ENCODE measurements at places on chromosomes 6 and 20. TPM values are rescaled to one million over a fixed set of nuclear protein-coding genes. Genes with fewer than 3 reads are reported as not detected.

The MAPK13 gene
- 47.3 TPM for total RNA-seq

The ARMH2 gene
- not detected for total RNA-seq

The ECT2L gene
- total RNA-seq = not detected

The FITM2 gene
- 5.2 TPM for total RNA-seq

The ADGRB3 gene
- not detected for total RNA-seq

DNA sequence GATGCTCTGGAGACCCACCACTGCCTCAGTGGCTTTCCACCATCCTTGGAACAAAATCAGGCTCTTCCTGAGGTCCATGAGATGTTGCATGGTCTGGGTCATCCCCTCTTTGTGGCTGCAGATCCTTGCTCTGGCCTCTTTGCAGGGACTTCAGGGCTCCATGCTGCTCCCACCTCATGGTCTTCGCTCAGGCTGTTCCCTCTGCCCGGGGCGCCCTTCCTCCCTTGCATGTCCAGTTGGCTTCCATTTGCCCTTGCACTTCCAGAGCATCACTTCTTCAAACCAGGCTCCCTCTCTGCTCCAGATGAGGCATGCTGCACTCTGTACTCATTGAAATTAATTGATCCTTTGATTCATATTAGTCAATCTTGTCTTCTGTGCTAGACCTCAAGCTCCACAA lies 4.4 kb upstream of the PHACTR3 start:
- DNase-seq = no peak

GRCh38 chr20:54276577-54277169 lies 68.8 kb downstream of the PFDN4 start:
- DNase-seq = no peak
